RPMI8226 (cell line): ENCODE measurements at places on chromosomes 6 and 20.

DNA sequence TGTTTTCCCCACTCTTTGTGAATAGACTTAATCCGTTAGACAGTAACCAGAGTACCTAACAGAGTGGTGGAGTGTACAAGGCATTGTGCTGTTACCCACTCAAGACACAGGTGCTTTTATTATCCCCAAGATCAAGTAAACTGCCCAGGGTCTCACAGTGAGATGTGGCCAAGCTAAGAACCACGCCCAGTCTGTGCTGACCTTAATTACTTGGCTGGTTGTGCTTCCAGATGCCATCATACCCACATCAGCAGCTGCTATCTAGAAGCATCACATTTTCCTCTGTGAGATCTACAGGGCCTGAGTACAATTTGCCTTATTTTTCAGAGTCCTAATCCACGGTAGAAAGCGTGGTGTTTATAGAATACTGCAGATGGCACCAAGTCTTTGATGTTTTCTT lies 70.3 kb downstream of the GFRA4 start:
- DNase-seq = no peak

DNA sequence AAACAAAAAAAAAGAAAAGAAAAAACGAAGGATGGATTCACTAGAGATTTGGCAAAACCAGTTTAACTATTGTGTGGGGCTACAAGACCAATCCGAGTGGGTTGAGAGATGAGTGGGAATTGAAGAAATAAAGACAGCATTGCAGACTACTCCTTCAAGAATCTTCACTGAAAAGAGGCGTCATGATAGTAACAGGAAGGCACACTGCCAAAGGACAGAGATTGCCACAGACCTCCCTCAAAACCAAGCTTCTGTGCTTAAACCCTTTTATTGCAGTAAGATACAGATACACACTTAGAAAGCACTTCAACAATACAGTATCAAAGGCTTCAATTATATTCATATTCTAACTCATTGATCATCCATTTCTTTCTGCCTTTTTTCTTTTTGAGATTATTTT lies 103.9 kb downstream of the IPCEF1 start:
- DNase-seq = no peak

GRCh38 chr20:49561256-49561655 lies 6.7 kb downstream of the PTGIS start:
- DNase-seq = no peak

DNA sequence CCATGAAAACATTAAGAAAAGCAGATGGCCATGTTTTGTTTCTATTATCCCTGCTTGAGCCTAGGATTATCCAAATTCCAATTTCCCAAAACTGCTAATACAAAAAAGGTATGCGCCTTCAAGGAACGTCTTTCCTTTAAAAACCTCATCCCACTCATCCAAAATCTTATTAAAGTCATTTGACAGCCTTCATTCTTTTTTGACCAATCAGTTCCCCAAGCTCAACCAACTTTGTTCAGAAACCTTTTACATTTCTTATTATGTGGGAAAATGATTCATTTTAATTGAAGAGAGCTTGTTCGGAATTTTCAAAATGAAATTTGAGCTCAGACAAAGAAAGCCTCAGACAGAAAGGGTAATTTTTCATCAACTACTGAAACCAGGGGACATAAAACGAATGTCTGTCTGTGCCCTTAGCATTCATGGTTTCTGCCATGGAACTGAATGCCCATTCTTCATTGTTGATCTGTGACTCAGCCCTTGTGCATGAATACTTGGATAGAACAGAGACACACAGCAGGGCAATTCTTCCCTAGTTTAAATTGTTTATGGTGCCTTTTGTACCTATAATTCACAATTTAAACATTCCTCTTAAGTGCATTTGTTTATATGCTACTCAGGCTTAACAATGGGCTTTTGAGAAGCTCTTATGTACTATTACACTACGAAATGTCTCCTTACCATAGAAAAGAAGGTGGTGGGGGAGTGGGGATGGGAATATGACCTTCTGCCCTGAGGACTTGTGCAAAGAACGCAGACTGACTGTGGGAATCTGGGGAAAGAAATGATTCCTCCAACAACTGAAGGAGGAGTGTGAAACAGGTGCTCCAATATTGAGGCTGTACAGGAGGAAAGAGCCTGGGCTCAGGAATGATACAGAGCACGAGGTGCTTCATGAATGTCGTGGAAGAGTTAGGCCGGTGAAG lies 49.8 kb upstream of the ERVFRD-1 start:
- DNase-seq = no peak

GRCh38 chr6:109172101-109172746 lies 76.9 kb downstream of the CEP57L1 start:
- no peak for DNase-seq

- peak; percentile 24 for DNase-seq
Measured at GRCh38 chr6:71277926-71278600, 10.5 kb upstream of the OGFRL1 start.

DNA sequence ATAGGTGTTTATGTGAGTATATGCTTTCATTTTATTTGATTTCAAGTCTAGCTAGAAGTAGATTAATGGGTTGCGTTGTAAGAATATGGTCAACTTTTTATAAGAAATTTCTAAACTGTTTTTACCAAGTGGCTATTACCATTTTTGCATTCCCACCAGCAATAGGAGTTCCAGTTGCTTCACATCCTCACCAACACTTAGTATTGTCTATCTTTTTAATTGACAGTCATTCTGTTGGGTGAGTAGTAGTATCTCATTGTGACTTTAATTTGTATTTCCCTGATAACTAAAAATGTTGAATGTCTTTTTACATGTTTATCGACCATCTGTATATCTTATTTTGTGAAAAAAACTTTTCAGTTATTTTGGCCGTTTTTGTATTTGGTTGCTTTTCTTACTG lies 135.3 kb downstream of the AKAP7 start:
- DNase-seq = no peak
